ENCODE measurements at places on chromosomes 5 and 9.
A peak's percentile ranks its signal among the peaks of the same experiment; 100 is the strongest.

DNA sequence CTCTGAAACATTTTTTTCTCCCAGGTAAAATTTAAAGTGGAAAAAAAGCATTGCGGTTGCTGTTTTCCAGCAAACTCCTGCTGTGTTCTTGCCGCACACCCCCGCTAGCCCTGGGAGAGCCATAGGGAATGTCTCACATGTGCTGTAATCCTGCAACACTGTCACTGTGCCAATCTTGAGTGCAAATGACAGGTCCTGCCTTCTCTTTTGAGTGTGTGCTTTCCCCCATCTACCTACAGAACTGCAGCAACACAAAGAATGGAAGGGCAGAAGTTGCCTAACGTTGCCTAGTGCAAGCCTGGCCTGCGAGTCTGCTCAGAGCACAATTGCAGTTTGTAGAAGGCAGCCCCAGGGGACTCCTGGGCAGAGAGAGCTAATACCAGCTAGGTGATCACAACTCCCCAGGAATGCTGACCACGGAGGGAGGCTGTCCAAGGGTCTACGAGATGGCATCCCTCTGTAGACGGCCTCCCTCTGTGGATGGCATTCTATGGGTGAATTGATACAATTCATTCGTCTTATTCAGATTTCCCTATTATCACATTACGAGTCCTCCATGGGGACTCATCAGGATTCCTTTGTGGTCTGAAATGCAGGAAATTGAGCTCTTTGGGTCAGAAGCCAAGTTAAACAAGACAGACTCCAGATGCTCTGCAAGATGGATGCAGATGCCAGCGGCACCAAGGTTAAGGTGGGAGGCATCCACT lies 172.6 kb upstream of the S1PR3 start:
- DNase-seq = peak; percentile 90

- DNase-seq = peak; percentile 82
Measured at GRCh38 chr5:68033961-68034571, 181.5 kb upstream of the PIK3R1 start.

DNA sequence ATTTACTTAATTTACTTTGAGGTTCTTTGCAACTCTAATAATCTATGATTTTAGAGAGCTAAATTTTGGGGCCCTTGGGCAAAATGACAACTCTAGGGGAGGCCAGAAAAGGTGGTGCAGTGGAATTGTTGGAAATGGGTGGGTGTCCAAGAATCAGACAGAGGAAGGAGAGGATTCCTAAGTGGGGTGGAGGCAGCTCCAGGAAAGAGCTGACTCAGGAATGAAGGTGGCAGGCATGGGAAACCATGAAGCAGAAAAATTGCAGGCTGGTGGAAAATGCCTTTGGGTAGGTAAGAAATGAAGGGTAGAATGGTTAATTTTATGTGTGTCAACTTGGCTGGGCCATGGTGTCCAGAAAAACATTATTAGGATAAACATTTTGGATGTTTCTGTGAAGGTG lies 248.5 kb upstream of the TUT7 start:
- DNase-seq = no peak

DNA sequence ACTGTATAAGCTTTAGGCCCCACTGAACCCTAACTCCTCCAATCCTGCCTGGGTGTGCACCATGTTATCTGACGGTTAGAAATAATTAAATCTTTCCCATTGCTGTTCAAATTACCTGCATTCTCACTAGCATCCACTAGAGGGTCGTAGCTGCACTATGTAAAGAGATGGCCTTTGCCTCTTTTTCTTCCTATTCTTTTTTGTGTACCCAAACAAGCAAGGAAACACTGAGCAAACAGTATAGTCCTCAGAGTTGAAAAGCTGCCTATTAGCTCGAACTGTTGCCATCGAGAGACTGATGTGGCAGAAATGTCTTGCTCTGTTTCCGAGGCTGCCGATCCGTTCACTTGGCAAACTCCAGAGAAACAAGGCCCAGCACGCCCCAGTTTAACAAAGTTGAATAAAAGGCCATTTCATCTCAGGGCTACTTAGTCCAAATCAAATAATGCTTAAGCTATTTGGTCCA lies 163.8 kb upstream of the TRPM3 start:
- peak; percentile 69 for DNase-seq

GRCh38 chr5:141382469-141383294 lies at the start of gene PCDHGA7:
PCDHGA7 (plus strand) TSS chr5:141382742; CDS start chr5:141382900, 158 bp downstream.
- peak; percentile 44 for DNase-seq

GRCh38 chr5:113217619-113218184 lies 217.1 kb downstream of the TSSK1B start:
- no peak for DNase-seq

DNA sequence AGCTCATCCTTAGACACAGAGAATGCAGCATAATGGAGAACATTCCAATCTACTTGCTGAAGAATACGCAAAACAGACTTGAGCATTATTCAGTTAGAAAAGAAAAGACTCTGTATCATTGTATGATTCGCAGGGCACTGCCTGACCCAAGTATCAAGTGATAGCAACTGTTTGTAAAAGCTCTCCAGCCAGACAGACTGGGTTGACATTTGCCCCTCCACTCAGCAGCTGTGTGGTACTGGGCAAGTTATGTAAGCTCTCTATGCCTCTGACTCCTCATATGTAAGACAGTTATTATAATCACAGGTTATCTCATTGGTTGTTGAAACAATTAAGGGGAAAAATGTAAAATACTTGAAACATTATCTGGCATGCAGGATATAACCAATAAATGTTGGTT lies 505.0 kb downstream of the ELAVL2 start:
- no peak for DNase-seq
